ENCODE measurements at places on chromosomes 1 and 21.

DNA sequence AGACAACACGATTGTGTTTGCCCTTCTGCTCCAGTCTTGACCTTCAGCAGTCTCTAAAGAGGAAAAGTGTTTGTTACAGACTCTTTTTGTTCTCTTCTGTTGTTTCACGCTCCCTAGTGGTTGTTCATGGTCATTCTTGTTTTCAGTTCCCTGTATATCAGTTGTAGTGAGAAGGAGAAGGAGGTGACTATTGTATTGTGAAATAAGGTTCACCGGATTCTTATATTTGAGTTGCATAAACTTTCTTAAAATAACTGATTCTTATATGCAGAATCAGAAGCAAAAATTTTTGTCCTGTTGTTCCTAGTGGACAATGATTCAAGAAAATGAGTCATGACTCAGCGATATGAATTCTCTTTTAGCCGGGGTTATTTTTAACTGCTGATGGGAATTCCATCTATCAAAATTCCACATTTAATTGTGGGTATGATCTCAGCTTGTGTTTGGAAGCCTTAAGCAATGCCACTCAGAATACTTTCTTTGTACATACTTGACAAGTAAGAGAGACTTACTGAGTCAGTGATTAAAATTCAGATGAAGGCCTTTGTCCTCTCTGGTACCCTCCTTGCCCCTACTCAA is 152.2 kb downstream of the CLEC20A start:
- DNase-seq: peak; percentile 92

DNA sequence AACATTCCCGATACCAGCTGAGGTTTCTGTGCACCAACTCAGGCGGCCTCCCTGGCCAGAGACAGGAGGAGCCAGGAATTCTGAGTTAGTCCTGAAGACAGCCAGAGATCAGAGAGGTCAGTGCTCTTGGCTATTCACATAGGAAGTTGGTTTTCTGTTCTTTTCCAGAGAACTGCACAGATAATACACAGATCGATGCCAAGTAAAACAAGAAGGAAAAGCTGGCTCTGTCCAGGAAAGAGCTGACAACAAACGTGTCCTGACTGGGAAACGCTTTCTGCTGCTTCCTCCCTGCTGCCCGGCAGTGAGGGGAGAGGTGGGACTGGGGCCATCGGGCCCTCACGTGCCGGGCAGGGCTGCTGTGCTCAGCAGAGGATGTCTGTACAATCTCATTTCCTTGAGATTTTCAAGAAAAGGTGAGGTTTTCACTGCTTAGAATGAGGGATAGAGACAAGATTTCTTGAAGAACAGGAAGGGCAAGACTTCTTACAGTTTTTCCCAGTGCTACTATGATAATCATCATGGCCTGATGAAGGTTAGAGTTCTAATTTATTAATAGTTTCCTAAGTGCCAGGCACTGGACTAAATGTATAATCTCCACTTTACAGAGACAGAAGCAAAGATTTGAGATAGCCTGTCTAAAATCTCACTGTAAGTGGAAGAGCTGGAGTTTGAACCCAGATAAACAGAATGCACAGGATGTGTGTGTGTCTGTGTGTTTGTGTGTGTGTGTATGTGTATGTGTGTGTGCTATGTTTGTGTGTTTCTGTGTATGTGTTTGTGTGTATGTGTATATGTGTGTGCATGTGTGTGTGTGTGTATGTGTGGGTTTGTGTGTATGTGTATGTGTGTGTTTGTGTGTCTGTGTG is 211.0 kb upstream of the RAB4A start:
- DNase-seq: no peak

GRCh38 chr1:205770618-205771017 is 4.7 kb downstream of the RAB29 start:
- DNase-seq: no peak

- no peak for DNase-seq
These were observed 38.5 kb upstream of the EGLN1 start for GRCh38 chr1:231460614-231461013.

DNA sequence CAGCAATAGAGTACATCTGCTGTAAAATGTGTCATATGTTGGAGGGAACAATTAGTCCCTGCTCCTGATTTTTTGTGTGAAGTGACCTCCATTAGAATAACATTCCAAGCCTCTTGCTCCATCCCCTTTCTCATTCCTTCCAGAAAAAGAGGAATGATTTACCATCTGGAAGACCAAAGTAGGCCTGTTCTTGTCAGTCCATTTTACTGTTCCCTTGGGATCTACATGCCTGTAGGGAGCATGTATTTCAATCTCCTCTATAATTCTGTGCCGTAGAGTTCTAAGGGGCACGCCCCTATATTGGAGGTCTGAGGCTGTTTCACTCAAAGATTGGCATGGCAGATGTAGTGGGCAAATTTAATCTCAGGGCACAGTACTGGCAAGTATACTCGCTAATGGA is 48.8 kb upstream of the MAN1A2 start:
- DNase-seq: no peak

GRCh38 chr1:166600574-166600973 is 238.7 kb upstream of the POGK start:
- DNase-seq: no peak

GRCh38 chr1:45512641-45513054 is 9.0 kb downstream of the PRDX1 start:
- peak; percentile 71 for DNase-seq

- DNase-seq: peak; percentile 3
These were observed 303.6 kb downstream of the USH2A start for GRCh38 chr1:216119600-216119999.

DNA sequence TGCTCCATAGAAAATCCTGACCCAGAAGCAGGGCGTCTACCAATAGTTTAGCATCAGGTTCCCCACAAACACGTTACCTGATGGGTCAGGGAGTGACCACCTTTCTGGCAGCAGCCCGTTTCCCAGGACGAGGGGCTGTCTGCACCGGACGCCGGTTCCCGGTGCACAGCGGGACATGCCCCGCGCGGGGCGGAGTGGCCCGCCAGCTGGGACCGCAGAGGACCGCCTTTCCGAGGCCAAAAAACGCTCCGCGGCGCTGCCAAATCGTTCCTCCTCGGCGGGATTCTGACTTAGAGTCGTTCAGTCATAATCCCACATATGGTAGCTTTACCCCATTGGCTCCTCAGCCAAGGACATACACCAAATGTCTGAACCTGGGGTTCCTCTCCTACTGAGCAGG is 126.1 kb downstream of the LIPI start:
- DNase-seq: no peak

- no peak for DNase-seq
These were observed 46.8 kb downstream of the OSBPL9 start for GRCh38 chr1:51663721-51664120.

DNA sequence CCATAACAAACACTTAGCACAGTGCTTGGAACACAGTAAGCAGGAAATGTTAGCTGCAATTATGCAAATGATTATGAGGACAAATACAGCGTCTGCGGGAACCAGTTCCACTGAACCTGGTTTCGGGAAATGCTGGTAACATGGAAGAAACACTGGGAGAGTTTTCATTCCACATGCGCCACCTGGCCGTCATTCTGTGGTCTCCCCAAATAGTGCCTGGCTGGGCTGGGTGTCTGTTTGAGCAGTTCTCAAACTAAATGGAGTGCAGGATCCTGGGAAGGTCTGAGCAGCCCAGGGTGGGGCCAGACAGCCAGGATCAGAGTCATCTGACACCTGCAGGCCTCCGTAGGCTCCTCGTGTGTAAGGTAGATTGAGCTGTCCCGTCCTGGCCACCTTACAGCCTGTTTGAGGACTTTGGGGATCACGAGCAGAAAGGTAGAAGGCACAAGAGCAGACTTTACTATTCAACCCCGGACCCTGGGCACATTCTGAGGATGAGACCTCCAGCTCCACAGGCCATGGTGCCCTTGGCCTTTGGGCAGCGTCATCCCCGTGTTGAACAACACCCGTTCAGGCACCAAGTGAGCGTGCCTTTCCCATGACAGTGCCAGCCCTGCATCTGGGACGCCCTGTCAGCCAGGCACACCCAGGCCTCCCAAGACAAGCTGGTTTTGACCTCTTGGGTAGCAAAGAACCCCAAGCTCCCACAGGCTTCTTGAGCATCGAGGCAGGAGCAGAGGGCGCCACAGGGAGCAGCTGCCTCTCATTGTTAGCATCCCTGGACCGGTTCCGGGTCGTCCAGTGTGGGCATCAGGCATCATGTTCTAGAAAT is 101.9 kb downstream of the PRDM2 start:
- no peak for DNase-seq

- DNase-seq: no peak
These were observed 19.1 kb upstream of the GBP3 start for GRCh38 chr1:89041721-89042120.

- peak; percentile 91 for DNase-seq
These were observed 14.3 kb upstream of the ALG14 start for GRCh38 chr1:95086949-95087533.

GRCh38 chr1:153428791-153429190 is 12.5 kb downstream of the S100A7A start:
- no peak for DNase-seq

DNA sequence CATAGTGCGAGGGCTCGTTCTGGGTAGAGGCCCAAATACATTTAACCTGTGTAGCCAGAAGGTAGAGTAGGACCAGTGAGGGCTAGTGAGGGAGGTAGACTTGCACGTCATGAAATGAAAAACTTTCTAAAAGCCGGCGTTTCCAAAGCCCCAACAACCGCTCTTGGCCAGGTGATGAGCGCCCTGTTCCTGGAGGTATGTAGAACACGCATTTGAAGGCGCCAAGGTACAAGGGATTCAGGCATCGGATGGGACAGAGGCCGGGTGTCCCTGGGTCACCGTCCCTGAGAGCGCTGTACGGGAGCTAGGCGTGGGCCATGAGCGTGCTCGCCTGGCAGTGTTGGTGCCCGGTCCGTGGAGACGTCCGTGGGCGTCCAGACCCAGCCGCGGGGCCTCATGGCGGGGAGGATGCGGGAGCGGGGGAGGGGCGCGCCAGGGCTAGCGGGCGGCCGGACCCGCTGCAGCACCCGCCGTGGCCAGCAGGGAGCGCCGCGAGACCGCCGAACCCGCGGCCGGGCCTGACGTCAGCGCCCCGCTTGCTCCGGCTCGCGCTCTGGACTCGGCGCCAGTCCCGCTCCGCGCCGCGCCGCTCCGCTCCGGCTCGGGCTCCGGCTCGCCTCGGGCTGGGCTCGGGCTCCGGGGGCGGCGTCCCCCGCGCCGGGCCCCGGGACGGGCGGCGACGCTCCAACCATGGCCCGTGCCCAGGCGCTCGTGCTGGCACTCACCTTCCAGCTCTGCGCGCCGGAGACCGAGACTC is at the start of gene PTPRU:
Gene PTPRU, plus strand, starts transcription at position 568 of the 757 bp plus-strand sequence. Its CDS starts 123 bp downstream, at position 691.
- DNase-seq: peak; percentile 69

GRCh38 chr1:102851616-102852015 is 256.7 kb downstream of the COL11A1 start:
- DNase-seq: no peak

DNA sequence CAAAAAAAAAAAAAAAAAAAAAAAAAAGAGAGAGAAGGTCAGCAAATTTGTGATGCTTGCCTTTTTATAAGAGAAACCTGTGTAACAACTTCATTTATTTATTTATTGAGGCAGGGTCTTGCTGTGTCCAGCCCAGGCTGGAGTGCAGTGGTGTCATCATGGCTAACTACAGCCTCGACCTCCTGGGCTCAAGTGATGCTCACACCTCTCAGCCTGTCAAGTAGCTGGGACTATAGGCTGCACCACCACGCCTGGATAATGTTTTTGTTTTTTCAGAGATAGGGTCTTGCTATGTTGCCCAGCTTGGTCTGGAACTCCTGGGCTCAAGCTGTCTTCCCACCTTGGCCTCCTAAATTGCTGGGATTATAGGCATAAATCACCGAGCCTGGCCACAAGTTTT is 42.4 kb downstream of the DHCR24 start:
- DNase-seq: no peak

GRCh38 chr1:30420519-30421050 is 302.8 kb downstream of the MATN1 start:
- DNase-seq: no peak

- DNase-seq: no peak
These were observed 10.4 kb upstream of the NPPB start for GRCh38 chr1:11869104-11869503.

GRCh38 chr1:1361982-1362423 is 3.6 kb upstream of the MXRA8 start:
- DNase-seq: no peak

DNA sequence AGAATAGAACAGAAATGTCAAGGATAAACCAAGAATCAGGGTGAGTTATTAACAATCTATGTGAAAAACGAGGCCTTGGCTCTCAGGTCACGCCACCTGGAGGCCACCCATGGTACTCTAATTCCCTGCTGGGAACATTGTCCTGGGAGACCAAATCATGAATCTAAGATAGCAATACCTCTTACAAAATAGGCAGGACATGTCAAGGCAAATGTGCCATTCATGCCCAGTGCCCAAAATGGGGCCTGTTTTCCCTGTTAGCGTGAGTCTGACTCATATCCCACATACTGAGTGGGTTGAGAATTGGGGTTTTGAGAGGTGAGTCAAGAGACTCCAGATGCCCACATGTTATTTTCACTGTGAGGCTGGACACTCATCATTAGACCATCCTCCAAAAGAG is 380.8 kb downstream of the HHIPL2 start:
- peak; percentile 15 for DNase-seq

DNA sequence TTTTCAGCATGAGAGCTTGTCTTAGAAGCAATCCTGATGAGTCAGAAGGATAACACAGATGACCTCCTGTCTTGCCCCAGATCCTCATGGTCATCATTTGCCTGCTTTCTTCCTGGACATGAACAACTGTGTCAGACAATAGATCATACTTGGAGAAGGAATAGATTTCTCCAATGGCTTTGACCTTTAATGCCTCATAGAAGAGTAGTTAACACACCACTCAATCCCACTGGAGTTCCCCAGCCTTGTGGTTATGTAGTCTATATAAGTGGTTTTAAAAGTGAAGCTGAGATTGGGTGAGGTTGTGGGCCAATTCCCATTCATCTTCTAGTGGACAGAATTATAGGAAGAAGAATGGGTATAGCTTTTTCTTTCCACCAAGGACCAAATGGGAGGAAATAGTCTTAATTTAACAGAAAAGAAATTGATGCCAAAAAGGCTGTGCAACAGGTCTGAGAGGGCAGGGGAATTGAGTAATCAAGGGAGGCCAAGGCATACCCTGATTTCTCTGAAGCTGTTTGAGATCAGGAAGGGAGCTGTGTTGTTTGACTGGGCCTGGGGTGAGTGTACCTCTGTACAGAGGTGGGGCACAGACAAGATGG is 14.4 kb downstream of the PRCC start:
- no peak for DNase-seq

DNA sequence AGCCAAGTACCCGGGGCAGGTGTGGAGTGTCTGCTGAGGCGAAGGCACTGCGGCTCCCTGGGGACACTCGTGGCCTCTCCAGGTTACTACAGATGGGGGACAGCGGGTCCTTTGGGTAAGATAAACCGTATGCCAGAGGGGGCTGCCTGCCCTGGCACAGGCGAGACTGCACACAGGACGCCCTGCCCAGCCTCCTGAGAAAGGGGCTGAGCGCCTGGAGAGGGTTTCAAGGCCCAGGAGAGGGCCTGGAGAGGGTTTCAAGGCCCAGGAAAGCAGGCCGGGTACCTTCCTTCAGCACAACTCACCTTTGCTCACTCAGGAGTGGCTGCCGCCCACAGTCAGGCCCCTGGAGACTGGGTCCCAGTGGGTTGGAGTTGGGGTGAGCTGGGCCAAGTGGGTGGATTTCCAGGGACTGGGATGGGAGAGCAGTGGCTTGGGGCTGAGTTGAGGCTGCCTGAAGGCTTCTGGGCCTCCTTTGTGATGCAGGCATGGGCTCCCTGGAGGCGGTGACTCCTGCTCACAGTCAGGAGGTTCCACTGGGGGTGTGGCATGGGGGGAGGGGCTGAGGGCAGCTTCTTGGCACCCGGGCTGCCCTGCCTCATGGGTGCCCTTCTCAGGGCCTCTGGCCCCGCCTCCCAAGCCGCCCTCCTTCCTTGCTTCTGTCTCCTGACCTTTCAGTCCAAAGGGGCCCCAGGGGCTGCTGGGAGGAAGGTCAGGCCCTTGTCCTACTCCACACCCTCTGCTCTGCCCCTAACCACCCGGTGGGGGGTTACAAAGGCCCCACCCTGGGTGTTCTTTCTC is at the start of gene MMEL1:
Gene MMEL1, minus strand, starts transcription at position 456 of the 801 bp plus-strand sequence. CDS start 3,532 bp downstream, outside the sequence.
- DNase-seq: no peak
